ENCODE measurements at places on chromosomes 16 and 17.

DNA sequence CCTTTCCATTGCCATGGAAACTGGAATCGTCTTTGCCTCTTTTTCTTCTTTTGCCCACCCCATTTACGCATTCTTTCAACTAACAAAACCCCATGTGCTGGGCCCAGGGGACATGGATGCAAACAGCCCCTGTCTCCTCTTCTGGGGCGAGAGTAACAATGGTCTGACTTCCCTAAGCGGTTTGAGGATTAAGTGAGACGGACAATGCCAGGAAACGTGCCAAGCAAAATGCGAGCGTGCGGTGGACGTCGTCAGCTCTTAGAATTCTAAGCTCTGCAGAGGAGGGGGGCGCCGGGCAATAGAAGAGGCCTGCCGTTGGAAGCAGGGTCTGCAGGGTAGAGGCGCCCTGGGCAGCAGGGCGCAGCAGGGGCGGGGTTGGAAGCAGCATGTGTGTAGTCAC, 42.4 kb upstream of the JPH3 start:
- DNase-seq, result no peak

GRCh38 chr16:69829338-69829737, 67.2 kb downstream of the WWP2 start:
- DNase-seq, result no peak

GRCh38 chr17:14209215-14209614, 27.4 kb downstream of the CDRT15 start:
- DNase-seq, result no peak

DNA sequence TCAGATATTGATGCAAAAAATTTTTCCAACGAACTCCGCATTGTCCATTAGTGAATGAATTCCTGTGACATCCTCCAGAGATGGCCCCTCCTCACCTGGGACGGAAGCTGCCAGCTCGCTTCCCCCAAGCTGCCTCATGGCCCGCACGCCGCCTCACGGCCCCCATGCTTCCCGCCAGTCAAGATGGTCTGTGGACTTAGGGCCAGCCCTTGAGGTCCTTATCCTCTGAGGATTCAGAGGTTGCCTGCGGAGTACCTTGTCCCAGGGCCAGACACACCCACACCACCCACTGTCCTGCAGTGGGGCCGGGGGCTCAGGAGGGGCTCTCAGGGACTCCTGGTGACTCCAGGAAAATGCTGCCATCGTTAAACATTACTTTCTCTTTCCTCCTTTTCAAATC, 73.6 kb downstream of the SEC14L1 start:
- no peak for DNase-seq

DNA sequence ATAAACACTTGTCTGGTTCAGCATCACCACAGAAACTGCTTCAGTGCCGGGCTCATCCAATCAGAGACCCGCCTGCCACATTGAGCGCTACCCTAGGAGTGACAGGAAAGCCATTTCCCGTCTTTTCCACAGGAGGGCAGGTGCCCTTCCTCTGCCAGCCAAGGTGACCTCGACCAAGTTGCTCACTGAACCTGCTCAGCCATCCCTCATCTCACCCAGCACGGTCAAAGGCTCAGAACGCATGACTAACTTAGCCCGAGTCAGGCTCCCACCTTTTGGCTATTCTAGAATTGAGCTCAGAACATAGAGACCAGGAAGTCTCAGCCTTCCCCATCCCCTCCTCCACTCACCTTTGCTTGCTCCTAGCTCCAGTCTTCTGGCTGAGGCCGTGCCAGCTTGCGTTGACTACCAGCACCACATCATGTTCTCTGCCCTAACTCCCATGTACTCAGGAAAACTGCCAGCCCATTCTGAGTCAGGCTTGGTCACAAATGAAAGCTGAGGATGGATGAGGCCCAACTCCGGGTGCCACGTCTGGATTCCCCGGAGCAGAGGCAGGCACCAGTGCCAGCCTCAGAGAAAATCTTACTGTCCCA, 15.6 kb downstream of the MRPS23 start:
- DNase-seq, result no peak

GRCh38 chr17:64006361-64007088, 8.4 kb downstream of the PRR29 start:
- no peak for DNase-seq

DNA sequence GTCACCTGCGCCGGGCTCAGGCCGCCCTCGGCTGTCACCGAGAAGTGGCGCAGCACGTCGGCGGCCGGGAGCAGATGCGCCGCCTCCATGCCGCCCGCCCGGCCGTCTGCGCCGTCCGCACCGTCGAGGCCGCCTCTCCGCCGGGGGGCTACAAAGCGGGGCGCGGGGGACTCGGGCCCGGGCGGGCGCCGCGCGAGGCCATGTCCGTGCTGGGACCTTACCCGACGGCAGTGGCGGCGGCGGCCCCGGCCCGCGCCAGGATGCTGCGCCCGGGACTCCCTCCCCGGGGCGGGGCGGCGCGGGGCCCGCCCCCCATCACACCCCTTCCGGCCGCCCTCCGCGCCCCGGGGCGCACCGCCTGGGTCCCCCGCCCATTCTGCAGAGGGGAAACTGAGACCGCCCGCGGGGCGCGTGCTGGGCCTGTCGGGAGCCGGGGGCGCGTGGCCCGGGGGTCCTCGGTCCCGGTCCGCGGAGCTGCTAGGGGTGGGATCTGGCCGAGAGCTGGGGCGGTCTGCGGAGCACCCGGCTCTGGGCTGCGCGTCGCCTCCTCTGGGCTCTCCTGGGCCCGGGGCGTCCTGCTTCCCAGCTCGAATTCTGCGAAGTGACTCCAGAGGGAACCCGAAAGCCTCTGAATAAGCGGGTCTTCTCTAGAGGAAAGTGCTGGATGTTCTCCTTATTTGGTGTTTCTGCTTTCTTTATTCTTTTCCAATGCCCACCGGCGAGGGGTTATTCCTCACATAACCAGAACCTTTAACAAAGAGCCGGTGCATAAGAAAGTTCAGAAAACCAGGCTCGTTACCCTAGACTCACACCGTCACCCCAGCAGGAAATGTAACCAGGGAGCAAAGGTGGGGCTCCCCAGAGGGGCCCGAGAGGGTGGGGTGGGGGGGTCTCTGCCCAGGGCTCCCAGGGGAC, at the start of gene ATP2A3:
Gene ATP2A3 (minus strand): TSS at position 235 of the 915 bp plus-strand sequence. CDS start 146 bp downstream, at position 89.
- DNase-seq, result peak; percentile 62
